Stimulated activated CD8-positive, alpha-beta memory T cell treated with anti-CD3 and anti-CD28 coated beads, Interleukin-7, amount 100 ng/mL, for 1 hour (primary cell): ENCODE measurements at places on chromosomes 3 and 15.

- DNase-seq, result no peak
These were observed 53.6 kb upstream of the TRPM1 start for GRCh38 chr15:31155151-31155550.

DNA sequence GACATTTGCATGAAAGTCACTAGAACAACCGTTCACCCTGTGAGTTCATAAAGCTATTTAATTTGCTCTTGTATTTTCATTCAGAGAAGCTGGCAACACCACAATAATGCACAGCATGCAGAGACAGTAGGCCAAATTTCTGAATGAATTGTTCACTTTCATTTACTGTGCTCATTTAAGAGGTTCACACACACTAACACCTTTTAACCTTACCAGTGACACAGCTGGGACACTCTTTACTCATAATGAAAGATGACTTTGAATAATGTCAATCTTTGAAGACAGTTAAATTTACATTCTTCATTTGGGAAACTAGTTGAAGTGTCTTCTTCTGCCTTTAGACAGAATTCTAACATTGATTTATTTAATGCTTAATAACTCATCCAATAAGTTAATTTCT, 95.7 kb downstream of the ROBO1 start:
- DNase-seq, result no peak

GRCh38 chr3:186107215-186108105, 1.4 kb downstream of the ETV5 start:
- no peak for DNase-seq

GRCh38 chr3:44576613-44577012, 8.2 kb upstream of the ZNF660 start:
- no peak for DNase-seq

DNA sequence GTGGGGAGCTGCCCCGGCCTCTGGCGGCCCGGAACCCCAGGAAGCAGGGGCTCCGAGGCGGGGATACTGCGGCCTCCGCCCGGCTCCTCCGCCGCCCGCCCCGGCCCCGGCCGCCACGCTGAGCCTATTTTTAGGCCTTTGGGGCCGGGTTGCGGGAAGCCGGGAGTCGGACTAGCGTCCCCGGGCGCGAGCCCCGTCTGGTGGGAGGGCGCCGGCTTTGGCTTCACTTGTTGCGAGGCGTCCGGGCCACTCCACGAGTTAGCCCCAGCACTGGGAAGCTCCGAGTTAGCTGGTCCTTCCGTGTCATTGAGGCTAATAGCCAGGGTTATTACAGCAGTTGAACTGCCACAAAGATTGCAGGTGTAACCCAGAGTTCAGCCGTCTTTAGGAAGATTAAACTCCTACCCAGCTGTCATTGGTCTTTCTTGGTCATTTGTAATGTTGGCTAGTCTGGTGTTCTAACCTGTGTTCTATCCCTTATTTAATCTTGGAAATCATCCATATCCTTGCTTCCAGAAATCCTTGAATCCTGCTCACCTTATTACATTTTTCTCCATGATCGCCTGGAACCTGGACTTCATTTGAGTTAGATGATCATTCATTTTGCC, 791 bp downstream of the GYG1 start:
- no peak for DNase-seq

GRCh38 chr3:61257148-61257547, 5.9 kb upstream of the FHIT start:
- no peak for DNase-seq

- DNase-seq, result no peak
These were observed 499.1 kb downstream of the MAGI1 start for GRCh38 chr3:65539616-65540015.

DNA sequence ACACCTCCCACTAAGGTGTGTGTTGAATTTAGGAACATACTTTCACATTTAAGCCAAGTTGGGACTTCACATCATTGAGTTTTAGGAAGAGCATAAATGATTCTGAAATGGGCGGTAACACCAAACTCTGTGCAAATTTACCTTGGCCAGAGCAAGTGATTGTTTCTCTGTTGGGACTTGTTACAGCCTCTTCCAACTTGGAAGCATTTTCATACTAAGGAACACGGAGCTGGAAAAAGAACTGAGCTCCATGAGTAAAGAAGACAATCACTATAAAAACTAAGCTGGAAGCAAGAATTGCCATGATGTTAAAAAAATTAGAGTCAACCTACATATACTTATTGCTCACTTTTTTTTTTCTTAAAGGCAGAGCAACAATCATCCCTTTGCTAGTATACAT, 371.3 kb downstream of the ERC2 start:
- no peak for DNase-seq

DNA sequence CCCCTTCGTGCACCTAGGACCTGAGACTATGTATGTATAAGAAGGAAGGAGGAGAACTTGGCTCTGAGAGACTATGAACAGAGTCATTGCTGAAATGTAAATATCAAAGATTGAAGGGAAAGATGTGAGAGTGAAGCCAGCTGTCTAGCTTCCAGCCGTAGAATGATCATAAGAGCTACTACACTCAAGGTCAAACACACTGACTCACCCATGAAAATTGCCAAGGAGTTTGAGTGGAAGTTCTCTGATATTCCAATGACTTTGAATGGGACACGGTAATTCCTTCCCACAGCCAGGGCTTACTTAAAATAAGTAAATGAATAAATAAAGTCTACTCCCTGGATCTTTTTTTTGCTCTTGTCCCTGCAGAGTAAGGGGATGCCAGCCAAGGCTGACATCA, 398.9 kb upstream of the TPRG1 start:
- no peak for DNase-seq

DNA sequence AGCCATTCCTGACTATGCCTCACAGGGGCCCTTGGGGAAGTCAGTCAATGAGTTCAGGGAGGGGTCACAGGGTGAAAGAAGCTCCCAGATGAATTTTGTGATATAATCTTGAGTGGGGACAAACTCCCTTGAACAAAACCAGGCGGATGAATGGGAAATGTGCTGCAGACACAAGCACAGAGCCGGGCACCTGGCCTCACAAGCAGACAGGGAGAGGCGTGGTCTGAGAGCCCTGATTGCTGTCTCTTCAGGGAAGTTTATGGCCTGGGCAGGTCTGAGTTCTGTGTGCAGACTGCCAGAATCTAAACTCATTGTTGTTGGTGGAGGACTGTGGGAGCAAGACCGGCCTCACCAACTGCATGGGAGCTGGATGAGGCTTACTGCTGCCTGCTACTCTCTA, 591.8 kb downstream of the EPHA3 start:
- no peak for DNase-seq

- DNase-seq, result no peak
These were observed 61.3 kb downstream of the UACA start for GRCh38 chr15:70701891-70702568.
